ENCODE measurements at places on chromosomes 4 and X.

GRCh38 chr4:26217961-26218676 lies 102.7 kb upstream of the RBPJ start:
- DNase-seq: no peak

DNA sequence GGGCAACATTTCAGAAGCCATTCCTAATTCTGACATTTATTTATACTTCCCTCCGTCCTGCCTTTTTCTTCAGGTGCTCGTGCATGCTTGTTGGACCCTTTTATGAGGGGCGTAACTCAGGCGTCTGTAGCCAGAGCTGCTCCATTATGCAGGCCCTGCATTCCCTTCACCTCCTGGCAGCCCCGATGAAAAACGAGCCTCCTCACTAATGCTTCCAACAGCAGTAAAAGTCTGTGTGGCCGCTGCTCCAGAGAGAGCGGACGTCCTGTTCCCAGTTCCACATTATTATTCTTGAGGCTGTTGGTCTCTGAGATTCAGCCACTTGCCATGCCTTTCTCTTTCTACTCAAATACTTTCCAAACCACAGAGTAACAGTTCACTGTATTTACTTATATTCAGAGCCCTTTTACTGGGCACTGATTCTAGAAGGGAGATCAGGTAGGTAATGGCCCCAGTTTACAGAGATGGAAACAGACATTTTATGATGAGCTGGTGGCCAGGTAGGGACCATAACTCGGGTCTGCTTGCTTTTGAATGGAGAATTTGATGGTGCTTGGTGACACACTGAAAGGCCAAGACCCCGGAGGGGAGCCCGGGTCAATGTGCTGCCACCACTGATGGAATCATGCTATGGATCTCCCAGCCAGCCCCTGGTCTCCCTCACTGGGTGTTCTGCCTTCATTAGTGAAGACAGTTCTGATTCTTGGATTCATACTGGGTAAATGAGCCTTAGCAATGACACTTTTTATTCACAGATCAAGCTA lies 101.0 kb downstream of the GATB start:
- DNase-seq: no peak

DNA sequence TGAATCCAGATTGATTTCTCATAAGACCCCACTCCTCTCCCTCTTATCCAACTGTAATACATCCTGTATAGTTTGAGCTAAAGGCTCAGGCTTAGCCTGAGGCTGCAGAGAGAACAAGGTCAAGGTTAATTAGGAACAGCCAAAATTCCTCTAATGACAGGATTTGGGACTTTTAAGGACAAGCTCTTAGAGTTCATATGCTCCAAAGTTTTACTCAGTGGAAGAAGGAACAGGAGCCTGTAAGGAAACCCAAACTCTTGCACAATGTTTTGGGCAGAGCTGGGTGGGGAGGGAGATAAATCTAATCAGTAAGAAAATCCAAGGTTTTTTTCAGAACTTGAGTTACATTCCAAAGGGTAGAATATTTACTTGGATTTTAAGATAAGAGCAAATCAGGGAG lies 238.8 kb downstream of the QDPR start:
- no peak for DNase-seq

DNA sequence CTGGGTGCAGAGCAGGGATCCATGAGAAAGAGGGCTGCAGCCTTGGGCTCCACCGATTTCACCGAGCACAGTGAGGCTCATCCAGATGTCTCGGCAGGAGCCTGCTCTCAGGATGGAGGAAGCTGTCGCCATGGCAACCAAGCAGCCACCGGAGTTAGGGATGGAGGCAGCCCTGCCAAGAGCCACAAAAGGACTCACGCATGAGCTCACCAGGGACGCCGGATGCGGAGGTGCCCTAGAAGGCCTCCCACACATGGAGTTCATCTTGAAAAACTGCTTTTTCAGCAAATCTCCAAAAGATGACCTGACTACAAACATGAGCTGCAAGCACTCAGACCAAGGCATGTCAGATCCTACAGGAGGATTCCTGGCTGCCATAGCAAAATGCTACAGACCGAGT lies 90.7 kb downstream of the WFS1 start:
- no peak for DNase-seq

DNA sequence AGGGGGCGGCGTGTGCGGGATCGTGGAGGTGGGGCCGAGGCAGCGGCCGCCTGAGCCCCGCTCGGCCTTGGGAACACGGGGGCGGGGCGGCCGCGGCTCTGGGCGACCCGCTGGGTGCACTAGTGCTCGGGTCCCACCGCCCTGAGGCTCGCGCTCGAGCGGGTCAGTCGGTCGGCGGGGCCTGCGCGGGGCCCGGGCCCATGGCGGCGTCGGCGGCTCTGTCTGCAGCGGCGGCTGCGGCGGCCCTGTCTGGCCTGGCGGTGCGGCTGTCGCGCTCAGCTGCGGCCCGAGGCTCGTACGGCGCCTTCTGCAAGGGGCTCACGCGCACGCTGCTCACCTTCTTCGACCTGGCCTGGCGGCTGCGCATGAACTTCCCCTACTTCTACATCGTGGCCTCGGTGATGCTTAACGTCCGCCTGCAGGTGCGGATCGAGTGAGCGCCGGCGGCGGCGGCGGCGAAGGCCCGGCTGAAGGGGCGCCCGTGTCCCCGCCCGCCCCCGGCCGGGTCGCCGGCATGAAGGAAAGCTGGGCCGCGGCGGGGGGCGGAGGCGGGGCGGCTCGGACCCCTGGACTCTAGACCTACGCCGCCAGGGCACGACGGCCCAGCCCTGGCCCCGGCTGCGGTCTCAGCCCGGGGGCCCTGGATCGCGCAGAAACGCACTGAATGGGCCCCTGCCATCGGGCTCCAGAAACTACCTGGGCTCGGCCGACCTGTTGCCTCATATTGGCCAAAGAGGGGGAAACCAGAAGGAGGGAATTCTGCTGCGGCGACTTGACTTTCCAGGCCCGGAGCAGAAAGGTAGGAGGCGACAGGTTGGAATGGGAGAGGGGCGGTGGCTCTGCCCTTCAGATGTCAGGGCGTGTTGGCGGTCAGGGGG lies at the start of gene SMIM10L2A:
Gene SMIM10L2A (plus strand): TSS at position 13 of the 878 bp plus-strand sequence. CDS start 188 bp downstream, at position 201.
- DNase-seq: no peak

- no peak for DNase-seq
These were observed 104.0 kb downstream of the UNC5C start for GRCh38 chr4:95444812-95445211.

- DNase-seq: no peak
These were observed 5.8 kb upstream of the TET2 start for GRCh38 chr4:105140684-105141490.

DNA sequence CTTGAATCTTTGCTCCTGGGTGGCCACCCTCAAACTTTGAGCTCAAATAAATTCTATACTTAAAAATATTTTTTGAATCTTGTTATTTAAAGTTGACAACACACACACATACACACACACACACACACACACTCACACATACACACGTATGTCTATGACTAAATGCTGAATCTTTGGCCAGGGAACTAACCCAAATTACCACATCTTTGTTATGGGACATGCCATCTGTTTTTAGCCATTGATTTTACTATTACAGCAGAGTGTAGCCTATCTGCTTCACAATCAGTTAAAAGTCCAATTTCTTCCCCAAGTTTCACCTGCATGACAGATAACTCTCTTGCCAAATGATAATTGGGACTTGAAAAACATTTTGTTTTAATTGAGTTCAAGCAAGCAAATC lies 45.0 kb upstream of the USP46 start:
- no peak for DNase-seq

GRCh38 chr4:111228874-111229273 lies 606.0 kb upstream of the PITX2 start:
- DNase-seq: no peak

DNA sequence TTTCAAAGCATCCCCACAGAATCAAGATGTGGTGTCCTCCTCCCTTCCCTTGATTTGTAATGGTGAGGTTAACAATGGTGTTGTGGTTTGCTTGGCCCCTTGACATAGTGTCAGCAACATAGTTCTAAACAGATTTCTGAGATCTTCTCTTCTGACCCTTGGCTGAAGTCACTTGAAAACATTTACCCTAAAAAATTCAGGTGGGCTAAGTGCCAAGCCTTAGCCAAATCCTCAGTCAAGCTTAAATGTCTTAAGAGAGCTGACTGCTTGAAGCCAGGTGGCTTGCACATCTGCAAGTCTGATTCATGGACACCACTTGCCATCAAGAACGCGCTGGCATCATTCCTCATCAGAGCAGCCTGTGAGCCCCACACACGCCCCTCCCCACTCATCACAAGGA lies 173.2 kb downstream of the MGST2 start:
- no peak for DNase-seq

DNA sequence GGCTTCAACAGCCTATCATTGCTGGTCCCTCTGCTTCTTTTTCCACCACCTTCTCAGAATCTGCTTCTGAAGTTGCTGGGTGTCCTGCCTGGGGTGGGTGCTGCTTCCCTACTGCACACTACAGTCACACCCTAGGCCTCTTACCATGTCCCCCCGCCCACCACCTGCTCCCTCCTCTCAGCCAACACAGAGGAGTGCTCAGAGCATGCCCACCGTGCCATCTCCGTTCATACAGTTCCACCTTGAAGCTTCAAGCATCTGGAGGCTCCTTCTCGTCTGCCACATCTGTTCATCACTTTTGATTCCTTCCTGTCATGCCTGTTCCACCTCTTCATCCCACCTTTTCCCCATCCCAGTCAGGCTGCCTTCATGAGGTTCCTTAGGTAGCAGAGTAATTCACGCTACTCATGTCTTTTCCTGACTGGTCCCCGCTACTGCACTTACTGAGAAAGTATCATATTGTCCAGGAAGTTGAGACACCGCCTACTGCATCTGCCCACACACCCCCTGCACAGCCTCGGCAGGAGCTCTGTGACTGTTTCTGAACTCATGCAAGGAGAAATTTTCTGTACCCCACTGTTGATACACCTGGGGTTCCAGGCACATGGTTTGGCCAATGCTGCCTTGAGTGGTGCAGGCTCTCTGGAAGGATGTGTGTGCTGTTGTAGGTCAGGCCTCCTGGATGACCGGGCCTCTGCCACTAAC lies 39.5 kb downstream of the HADH start:
- DNase-seq: no peak

- no peak for DNase-seq
These were observed 101.0 kb downstream of the HMX1 start for GRCh38 chr4:8770518-8771257.

- DNase-seq: no peak
These were observed 265.3 kb downstream of the HNRNPD start for GRCh38 chr4:82108506-82108905.

DNA sequence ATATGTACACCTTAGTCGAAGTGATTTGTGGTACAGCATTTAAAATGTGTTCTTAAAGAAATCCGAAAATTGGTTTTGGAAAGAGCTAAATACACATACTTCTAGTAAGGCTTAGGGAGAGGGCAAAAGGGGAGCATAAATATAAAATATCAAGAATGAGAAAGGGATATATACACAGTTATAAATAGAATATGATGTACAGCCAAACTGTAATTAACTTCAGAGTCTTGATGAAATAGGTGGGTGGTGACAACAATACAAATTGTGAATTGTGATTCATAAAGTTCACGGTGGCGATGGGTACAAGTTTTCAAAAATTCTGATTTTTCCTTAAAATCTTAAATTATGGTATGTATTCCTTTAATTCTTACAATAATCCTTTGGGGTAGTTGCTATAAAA lies 62.2 kb downstream of the KDM6A start:
- DNase-seq: no peak

- DNase-seq: no peak
These were observed 334.2 kb downstream of the FSTL5 start for GRCh38 chr4:161829591-161829990.

- no peak for DNase-seq
These were observed 276.9 kb upstream of the TACR3 start for GRCh38 chr4:103996637-103997036.

DNA sequence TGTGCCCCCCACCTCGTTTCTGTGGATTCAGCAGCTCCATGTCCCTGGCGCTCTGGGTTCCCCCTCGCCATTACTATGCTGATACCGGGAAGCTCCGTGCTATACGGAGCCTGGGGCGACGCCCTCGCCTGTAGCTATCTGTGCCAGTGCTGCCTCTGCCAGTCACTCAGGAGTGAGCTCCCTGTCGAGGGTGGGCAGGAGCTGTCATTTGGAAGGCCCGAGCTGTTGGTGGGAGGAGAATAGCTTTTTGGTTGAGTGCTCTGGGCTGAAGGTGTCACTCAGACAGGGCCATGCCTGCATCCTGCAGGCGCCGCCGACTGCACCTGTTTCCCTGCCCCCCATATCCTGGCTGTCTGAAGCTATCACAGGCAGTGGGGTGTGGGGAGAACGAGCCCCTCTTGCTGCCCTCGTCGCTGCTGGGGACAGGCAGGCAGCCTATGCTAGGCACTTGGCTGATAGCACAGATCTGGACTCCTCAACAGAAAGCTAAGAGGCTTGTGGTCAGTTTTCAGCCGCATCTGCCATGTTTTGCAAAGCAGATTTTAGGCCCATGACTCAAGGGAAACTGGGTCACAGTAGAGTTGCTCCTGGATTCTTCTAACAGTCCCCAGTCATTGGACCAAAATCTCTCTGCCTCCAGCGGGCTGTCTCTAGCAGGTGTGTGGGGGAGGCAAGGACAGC lies 31.8 kb downstream of the CPLX1 start:
- DNase-seq: no peak

DNA sequence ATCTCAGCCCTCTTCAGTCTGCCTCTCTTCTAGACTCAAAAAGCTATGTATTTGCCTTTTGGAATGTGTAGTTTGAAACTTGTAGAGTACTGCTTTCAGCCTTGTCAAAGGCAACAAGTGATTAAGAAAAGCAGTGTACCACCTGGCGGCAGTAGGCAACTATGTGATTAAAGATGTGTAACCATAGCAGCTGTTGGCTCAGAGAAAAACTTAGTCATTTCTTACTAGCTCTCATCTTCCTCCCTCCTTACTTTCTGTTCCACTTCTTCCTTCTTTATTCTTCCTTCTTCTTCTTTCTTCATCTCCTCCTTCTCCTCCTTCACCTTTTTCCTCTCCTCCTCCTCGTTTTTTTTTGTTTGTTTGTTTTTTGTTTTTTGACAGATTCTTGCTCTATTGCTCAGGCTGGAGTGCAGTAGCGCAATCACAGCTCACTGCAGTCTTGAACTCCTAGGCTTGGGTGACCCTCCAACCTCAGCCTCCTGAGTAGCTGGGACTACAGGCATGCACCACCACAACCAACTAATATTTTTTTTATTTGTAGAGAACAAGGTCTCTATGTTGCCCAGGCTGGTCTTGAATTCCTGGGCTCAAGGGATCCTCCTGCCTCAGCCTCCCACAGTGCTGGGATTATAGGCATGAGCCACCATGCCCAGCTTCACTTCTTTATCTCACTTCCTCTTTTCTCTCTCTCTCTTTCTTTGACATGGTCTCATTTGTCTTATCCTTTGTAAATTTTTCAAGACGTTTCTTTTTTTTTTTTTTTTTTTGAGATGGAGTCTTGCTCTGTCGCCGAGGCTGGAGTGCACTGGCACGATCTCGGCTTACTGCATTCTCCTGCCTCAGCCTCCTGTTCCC lies 32.6 kb downstream of the ABHD18 start:
- DNase-seq: no peak

DNA sequence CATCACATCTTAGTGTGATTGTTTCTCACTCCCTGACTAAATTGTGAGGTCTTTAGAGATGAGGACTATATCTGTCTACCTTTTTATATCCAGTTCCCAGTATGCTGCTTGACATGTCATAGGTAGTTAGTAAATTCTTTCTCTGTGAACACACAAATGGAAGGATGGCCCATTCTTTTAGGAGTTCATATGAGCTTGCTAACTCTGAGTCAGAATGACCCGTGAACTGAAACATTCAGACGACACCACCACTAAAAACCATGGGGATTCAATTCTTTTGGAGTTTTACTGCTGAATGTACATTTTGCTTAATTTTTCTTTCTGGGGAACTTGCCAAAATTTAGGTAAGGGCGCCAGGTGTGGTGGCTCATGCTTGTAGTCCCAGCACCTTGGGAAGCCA lies 13.9 kb downstream of the OFD1 start:
- no peak for DNase-seq

- DNase-seq: no peak
These were observed 235.2 kb downstream of the HEPH start for GRCh38 chrX:66399273-66399672.

Data from GOT3 (cell line).